ENCODE measurements at places on chromosomes 4 and X.

- no peak for DNase-seq
Measured at GRCh38 chrX:18616688-18617406, 55.1 kb downstream of the RS1 start.

GRCh38 chr4:56158483-56158882, 209.7 kb downstream of the CEP135 start:
- no peak for DNase-seq

GRCh38 chr4:38241541-38241940, 281.3 kb downstream of the PTTG2 start:
- DNase-seq = no peak

DNA sequence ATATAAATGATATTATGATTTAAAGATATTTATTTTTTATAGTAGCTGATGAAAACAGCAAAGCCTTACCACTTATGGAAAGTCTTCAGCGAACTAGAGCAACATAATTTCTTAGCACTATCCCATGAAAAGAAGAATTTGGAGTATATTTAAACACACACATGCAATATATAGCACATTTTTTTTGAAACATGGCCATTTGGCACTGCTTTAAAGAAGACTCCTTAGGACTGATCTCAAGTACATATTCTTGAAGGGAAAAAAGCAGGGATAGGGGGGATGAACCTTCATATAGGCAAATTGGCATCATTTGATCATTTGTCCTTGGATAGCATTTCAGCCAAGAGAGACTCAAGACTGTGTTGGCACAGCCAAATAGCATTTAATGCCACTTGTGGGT, 193.3 kb downstream of the ANKRD50 start:
- DNase-seq = no peak

DNA sequence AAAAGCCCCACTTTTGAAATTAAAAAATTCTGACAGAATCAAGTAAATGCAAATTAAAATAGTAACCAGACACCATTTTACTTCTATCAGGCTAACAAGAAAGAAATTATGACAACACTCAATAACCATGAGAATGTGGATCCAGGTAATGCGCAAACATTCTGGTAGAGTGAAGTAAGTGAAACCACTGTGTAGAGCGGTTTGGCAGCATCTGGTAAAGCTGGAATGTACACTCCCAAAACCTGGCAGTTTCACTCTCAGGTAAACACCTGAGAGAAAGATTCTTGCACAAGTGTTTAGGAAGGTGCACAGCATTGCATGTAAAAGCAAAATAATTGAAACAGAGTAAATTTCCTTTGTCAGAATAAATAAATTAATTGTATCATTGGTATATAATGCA, 81.8 kb downstream of the TRIML1 start:
- no peak for DNase-seq

- DNase-seq = no peak
Measured at GRCh38 chr4:126582737-126583136, 1050.0 kb upstream of the INTU start.

- DNase-seq = no peak
Measured at GRCh38 chr4:2827874-2828751, 15.5 kb upstream of the ADD1 start.

GRCh38 chrX:41381685-41382084, 47.7 kb downstream of the DDX3X start:
- peak; percentile 3 for DNase-seq

GRCh38 chr4:101232074-101232776, 115.1 kb downstream of the PPP3CA start:
- peak; percentile 42 for DNase-seq

DNA sequence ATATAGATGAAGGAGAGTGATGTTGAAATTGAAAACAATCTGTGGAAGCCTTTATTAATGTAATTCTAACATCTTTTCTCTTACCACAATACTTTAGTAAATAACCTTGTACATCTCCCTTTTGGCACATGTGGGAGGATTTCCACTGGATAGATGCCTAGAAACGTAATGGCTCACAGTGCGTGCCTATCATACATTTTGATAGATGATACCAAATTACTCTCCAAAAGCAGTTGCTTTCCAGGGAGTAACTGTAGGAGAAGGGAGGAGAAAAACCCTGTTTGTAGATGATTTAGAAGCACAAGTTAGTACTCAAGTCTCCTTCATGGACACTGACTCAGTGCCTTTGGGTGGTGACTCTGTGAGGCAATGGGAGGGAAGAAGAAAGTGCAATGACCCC, 476.3 kb downstream of the CCSER1 start:
- no peak for DNase-seq

GRCh38 chrX:108177351-108178142, 86.0 kb downstream of the ATG4A start:
- DNase-seq = no peak

DNA sequence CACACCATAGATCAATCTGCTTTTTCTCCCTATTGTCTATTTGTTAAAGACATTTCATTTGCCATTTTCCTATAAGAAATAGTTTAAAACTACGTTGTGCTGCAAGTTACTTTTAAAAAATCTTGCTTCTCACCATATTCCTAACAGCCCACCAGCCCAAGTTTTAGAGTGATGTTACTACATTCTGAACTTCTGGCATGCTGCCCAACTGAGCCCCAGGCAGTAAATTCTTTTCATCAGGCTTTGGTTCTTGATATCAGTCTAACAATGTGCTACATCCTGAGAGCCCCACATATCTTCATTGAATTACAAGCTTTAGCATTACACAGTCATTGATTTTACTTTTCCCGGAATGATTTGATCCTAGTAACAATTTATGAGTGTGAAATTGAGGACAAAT, 283.8 kb upstream of the IL1RAPL1 start:
- DNase-seq = no peak

DNA sequence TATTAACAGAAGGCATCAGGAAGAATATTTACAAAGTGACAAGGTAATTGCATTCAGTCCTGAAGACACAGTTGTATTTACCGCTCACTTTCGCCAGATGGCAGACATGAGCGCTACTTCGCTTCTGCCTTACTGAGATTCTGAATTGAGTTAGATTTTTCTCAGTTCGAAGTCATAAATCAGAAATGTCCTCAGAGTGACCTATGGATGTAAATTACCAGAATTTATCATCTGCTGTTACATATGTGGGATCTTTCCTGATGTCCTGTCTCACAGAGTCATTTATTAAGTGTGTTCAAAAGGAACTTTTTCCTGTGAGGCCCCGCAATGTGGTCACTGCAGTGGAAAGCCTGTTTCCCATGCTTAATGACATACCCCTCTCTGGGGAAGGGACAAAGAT, 97.3 kb upstream of the DCLK2 start:
- DNase-seq = peak; percentile 21

DNA sequence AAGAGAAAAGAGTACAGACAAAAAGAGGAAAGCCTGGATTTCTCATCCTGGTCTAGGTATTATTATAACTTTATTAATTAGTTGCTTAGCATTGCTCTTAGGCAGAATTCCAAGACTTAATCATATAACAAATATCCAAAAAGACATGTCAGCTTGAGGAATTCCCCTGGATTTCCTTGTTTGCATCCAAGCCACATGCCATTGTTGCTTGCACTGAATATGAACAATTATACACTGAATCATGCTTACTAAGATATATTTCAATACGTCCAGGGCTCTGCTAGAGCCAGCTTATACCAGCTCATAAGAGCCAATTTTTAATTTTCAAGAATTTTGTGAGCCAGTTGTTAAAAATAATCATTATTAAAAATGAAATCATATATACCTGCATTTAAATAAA, 5.5 kb upstream of the TLR10 start:
- no peak for DNase-seq

DNA sequence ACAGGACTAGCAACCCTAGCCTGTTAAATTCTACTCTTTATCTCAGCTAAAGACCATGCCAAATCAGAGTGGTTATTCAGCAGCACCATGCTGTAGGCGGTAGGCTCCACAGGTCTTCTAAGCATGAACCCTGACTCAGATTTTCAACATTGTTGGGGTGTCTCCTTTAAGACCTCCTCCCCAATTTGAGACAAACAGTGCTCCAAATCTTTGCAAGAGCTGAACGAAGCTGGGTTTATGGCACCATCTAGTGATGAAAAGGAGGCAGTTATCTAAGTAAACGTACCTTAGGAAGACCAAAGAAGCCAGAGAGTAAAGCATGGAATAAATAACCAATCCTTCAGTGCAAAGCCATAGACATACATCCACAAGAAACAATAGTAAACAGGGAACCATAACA, 334.5 kb upstream of the SLC7A11 start:
- DNase-seq = no peak

DNA sequence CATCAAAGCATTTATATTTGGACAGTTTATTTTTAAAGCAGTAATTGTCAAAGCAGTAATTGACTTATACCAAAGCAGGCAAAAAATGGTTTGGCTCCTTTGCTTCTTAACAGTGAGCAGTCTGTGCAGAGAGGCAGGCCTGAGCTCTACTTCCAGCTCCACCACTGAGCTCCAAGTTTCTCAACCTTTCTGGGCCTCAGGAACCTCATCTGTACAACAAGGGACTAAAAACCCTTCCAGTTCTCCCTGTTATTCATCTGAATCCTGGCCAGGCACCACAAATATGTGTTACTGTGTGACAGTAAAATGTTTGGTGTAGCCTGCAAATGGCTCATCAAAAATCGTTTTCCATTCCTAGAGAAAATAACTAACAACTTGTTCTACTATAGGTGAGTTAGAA, 88.7 kb upstream of the TTC29 start:
- no peak for DNase-seq

DNA sequence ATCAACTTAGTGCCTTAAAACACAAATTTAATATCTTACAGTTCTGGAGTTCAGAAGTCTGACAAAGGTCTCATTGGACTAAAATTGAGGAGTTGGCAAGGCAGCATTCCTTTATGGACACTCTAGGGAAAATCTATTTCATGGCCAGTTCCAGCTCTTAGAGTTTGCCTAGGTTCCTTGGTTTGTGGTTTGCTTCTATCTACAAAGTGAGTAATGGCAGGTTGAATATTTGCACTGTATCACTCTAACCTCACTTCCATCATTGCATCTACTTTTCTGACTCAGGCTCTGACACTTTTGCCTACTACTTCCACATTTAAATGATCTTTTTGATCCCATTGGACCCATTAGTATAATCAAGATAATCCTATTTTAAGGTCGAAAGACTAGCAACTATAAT, 64.7 kb upstream of the PCDH10 start:
- no peak for DNase-seq

DNA sequence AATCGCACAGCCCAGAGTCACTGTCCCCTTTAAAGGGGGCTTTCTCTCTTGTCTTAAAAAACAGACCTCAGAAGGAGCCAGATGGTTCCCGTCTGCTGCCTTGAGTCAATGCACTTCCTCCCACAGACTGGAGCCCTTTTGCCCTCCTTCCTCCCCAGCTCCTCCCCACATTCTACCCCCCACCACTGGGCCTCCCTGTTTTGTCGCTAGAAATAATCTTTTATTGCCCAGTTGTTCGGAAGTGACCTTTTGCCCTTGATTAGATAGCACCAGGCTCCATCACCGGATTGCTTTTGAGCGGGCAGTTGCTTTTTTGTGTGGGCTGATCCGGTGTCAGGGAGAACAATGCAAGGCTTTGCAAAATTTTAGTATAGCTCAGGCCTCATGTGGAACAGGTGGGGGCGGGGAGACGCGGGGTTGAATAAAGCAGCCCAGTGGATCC, 47.7 kb downstream of the SPRY1 start:
- no peak for DNase-seq

GRCh38 chr4:4386736-4387392, at the start of gene NSG1:
NSG1 (plus strand) TSS chr4:4387102; CDS start chr4:4387630, 528 bp downstream.
- DNase-seq = no peak

DNA sequence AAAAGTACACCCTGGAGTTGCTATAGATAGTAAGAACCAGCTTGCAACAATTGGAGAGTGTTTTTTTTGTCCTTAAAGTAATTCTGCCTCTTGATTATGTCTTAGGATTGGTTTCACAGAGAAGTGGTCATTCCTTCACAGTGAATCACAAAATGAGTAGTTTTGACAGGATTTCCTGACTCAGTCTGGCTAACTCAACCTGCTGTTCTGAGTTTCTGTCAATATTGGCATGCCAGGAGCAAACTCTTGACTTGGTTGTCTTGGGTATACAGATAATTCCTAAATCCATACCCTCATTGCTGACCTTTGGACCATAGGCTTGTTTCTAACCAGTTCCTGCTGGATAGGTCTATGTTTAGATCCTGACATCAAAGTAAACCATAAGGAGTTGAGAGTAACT, 9.4 kb downstream of the FHIP1A start:
- DNase-seq = peak; percentile 60

DNA sequence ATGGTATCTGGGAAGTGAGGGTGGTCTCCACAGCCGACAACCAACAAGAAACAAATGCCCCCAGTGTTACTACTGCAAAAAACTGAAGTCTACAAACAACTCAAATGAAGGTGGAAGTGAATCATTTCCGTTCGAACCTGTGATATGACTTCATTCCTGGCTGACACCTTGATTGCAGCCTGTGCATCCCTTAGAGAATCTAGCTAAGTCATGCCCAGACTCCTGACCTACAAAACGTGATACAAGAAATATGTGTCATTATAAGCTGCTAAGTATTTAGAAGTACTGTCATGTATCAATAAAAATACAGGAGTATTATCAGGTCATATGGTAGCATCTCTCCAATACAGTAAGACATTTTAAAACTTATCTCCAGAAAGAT, 959.7 kb upstream of the LCORL start:
- no peak for DNase-seq

DNA sequence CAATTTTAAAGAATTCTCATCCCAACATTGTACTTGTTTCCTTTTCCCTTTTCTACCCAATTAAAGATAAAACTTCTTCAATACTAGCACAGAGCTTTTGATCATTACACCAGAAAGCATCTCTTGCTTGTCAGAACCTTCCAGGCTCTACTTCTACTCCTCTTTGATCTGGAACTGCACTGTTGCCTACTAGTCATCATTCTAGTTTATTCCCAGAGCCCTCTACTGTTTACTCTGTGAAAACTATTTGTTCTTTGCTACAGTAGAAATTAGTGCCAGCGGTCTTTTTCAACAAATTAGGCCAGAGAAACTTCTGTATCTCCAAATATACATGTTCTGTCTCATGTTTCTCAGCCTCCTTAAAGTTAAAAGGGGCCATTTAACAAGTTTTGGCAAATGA, 46.8 kb upstream of the TMPRSS11F start:
- no peak for DNase-seq

DNA sequence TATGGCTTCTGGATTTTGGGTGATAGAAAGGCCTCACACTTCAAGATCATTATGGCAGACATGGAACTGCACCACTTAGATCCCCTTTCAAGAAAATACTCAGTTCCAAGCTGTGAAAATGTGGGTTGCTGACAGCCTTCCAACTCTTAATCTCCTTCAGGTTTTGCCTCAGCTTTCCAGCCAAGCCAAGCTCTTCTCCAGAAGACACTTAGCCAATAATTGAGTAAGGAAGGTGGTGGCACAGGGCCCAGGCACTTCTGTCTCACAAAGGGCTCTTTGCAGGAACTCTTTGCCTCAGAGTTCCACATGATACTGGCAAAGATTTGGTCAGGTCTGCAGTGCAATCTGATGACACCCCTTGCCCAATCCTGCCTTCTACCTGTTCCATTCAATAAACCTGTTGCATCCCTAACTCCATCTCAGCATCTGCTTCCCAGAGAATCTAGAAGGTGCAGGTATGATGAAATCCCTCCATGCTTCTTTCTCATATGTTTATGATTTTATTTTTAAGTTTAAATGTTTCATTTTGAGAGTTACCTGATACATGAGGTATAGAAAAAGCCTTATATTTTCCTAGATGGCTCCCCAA, 30.6 kb downstream of the ANXA5 start:
- no peak for DNase-seq
